ENCODE measurements at places on chromosomes 1 and 21.
A peak's percentile ranks its signal among the peaks of the same experiment; 100 is the strongest.

DNA sequence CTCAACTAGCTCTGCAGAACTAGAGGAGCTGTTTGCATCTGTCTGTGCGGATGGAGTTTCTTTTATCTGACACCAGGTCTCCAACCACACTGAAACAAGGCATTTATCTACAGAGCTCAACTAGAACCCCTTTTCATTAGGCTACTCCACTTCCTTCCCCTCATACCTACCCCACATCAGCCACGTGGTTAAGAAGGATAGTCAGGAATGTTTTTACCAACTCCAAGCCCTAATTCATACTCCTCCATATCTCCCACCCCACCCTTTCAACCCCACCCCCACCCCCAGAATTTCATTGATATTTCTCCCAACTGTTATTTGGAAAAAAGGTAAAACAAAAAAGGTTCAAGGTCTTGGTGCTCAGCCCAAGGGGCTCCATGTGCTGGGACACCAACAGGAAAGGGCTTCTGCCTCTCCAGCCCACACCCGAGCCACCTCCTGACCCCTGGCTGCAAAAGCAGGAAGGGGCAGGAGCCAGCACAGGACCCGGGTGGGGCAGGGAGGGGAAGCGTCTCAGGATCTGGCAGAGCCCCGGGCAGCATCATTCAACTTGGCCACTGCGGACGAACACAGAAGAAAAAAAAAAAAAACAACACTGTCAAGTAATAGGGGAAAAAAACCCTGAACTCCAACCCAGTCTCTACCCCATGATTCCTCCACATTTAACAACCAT is 7.0 kb downstream of the ENSA start:
- no peak for DNase-seq

- DNase-seq = no peak
Observed at GRCh38 chr21:37769656-37770055, 146.6 kb downstream of the KCNJ6 start.

- DNase-seq = no peak
Observed at GRCh38 chr1:156858555-156858956, 361 bp downstream of the INSRR start.

DNA sequence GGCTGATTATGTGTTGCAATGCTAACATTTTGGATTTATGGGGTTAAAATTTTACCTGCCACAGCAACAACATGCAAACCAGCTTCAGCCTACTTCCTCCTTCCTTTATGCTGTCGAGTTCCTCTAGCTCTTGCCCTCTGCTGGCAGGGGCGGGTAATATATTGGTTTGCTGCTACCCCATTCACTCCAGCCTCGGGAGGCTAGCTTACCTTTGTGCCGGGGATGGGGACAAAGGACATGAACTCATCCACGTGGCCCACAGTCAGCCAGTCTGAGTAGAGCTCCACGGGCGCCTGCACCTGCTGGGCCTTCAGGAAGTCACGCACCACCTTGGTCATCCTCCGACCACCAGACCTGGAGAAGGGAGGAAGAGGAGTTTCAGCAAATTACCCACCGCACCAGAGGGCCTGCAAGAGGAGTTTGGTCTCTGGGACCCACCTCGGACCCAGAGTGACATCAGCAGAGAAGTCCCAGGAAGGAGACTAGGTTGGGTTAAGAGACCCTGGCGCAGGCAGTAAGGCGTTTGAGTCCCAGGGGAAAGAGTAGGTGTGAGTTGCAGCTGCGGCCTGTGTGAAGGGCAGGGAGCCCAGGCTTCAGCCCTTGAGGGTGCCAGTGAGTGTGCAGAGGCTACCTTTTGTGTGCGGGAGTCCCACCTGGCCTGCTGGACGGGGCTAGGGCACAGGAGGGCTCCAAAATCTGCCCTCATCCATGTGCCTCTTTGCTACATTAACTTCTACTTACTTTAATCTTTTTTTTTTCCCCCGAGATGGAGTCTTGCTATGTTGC is 21.8 kb upstream of the SDHB start:
- DNase-seq = no peak

GRCh38 chr1:209789245-209789644 is 4.9 kb upstream of the C1orf74 start:
- no peak for DNase-seq

GRCh38 chr21:34836103-34836932 is 167.5 kb downstream of the CLIC6 start:
- no peak for DNase-seq

GRCh38 chr1:99180915-99181314 is 83.4 kb upstream of the PLPPR4 start:
- DNase-seq = no peak

GRCh38 chr1:153599847-153600246 is 13.1 kb downstream of the S100A16 start:
- DNase-seq = no peak

DNA sequence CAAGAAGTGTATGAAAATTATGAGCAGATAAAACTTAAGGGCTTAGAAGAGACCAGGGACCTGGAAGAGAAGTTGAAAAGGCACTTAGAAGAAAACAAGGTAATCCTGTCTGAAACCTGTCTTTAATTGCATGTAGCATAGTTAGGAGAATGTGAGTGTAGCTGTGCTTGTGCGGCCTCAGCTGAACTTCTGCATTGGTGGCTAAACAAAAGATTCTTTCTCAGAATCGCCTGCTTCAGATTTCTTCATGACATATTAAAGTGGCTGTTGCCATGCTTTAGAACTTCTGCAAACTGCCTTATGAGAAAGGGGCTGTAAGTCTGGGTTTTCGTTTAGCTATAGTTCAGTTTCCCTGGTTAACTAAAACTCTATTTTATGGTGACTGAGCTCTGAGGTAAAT is 94.5 kb downstream of the VPS26C start:
- no peak for DNase-seq

DNA sequence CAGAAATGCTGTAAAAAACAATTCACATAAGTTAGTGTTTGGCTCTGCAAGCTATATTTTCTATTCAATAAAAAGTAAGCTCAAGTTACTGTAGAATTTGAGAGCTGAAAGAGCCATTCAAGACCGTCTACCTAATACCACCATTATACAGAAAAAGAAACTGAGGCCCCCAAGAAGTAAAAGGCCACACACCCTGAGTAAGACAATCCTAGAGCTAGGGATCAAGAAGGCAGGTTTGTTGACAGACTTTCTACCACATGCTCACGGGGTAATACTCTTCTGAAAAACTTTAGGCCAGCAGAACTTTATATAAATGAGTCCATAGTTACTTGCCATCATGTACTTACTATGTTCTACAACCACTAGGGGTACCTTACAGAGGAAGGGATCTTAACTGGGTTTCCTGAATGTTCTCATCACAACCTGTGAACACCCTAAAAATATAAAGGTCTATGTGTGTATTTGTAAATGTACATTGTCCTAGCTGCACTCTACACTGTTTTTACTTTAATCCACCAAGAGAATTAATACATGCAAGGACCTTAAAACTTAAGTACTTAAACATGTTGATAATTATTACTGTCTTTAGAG is 2.7 kb downstream of the PSMG1 start:
- no peak for DNase-seq

- no peak for DNase-seq
Observed at GRCh38 chr1:241895013-241895412, 47.0 kb downstream of the EXO1 start.

DNA sequence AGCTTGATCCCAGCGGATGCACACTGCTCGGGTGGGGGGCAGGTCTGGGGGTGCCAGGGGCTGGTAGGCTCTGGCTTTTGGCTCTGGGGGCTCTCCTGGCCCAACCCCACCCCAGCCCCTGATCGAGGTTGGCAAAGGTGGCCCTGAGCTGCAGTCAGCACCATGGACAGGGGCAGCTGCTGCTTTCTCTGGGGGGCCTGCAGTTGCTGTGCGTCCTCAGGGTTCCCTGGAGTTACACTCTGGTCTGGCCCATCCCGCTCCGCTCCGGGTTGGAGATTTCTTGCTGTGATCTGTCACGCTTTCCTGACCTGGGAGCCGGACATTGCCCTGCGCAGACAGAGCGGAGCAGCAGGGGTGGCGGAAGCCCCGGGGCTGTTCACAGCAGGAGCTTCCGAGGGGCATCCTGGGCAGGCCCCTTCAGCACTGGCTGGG is 8.0 kb upstream of the PLCH2 start:
- peak; percentile 62 for DNase-seq

- no peak for DNase-seq
Observed at GRCh38 chr1:206839006-206839560, 26.3 kb upstream of the IL20 start.

DNA sequence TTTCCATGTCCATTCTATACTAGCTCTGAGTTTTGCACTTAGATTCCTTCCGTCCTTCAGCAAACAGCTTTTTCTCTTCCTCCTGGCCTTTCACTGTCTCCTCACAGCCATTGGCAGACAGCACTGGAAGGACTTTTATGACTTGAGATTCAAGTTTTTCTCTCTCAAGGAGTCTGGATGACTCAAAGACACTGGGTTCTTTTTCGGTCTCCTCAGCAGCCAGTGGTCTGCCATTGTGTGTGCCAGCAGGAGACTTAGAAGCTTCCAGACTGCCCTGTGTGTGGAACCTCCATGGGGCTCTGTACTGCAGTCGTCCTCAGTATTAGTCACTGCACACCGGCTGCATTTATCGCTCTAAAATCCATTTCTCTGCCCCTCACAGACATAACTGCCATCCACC is 30.5 kb downstream of the NTNG1 start:
- no peak for DNase-seq

GRCh38 chr1:212981025-212981495 is 30.7 kb downstream of the VASH2 start:
- DNase-seq = no peak

DNA sequence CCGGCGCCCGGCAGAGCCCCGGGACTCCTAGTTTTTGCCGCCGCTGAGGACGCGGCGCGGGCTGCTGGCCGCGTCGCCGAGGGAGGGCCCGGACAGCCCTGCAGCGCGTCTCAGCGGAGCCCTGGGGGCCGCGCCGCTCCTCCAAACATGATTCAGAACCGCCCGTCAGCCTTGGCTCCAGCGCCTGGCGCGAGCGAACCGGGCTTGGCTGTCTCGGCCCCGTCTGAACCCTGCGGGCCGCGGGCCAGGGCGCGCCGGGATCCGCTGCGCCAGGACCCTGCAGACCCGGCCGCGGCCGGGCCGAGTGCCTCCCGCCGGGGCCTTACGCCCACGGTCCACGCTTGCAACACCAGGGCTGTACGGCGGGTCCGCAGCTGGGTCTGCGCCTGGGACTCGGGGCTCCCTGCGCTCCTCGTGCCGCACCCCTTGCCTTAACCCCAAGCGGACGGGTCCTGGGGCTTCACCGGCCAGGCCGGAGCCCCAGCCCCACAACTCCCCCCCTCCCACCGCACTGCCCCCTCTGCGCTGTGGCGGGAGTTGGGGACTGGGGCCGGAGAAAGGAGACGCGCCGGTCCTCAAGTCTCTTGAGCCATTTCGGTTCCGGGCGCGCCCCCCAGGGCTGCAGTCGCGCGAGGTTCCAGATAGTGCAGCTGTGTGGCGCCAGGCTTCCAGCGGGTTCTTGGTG is 48.4 kb upstream of the CD34 start:
- peak; percentile 30 for DNase-seq

Measured in activated T-cell treated with anti-CD3 and anti-CD28 coated beads, Interleukin-2, amount 50 U/mL, for 1 hour (primary cell).